HepG2 (cell line): ENCODE measurements at places on chromosomes 13 and 19.
A peak's percentile ranks its signal among the peaks of the same experiment; 100 is the strongest.

DNA sequence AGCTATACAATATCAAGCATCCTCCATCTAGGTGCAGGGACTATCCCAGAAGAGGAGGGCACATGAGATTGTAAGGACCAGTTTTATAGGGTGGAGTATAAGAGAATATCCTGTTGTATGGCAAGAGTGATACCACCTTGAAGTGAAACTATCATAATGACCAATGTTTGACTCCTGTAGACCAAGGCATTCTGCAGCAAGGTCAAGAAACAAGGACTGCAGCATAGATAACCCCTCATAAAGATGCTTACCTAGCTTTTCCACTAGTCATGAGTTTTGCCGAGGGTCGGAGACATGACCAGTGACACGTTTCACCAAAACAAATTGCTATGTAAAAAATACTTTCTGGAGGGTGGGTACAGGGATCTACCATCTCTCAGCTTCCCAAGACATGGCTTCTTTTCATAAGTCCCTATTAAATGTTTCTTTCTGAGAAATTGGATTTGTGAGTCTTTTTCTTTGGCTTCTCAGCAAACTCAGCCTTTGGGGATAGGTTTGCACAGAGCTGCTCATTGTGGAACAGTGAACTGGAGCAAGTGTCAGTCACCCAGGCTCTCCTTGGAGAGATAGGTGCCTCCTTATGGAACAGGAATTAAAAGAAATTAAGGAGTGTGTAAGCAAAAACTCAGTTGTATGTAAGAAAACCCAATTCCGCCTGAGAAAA lies 28.2 kb upstream of the CYSLTR2 start:
- DNase-seq = no peak

- no peak for DNase-seq
Measured at GRCh38 chr13:92122186-92122853, 723.9 kb downstream of the GPC5 start.

- DNase-seq = peak; percentile 23
Measured at GRCh38 chr19:43759515-43759914, 4.8 kb upstream of the SMG9 start.

DNA sequence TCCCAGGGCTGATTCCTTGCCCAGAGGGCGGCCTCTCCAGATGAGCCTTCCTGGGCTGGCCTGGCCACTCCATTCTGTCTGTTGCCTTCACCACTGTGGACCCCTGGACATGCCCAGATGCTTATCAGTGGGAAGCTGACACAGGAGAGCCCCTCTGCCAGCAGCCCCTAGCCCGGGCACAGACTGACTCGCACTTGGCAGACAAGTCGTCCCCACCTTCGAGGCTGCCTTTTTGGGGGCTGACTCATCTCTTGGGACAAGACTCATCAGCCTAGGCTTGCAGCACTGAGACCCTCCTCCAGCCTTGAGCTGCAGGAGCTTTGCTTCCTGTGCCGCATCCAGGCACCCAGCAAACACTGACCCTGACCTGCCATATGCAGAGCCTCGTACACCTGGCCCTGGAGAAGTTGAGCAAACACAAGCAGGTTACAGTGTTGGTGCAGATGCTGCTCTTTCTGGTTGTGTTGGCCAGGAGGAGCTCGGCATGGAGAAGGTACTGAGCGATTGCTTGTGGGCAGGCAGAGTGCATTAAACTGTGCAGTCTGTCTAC lies 8.1 kb downstream of the CHST8 start:
- no peak for DNase-seq

DNA sequence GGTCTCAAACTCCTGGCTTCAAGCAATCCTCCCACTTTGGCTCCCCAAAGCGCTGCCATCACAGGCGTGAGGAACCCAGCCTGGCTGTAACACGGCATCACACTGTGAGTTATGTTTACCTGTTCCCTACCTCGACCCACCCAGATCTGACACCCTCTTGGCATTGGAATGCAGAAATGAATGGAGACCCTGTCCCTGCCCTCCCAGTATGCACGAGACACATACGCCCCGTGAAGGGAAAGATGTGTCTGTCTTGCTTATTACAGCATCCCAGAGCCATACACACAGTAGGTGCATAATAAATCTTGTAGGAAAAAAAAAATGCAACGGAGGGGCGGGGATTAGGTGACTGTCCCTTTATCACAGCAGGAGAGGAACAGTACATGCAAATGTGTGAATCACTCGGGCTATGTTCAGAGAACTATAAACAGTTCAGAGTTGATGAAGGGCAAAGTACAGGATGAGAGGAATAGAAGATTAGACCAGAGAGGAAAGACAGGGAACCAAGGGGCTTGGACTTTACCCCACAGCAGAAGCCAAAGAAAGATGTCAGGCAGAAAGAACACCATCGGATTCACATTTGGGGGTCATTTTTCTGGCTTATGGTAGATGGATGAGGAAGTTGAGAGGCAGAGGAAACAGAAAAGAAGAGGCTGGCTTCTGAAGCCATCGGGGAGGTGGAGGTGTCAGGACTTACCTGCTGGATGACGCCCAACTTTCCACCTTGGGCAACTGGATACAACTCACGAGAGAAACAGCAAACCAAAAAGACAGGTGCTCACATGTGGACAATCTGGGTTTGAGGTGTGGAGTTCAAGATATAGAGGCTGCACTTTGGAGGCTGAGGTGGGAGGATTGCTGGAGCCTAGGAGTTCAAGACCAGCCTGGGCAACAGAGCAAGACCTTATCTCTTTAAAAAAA lies 94.3 kb downstream of the INSR start:
- DNase-seq = peak; percentile 91

GRCh38 chr13:26967119-26968038 lies 204.2 kb downstream of the USP12 start:
- DNase-seq = no peak

GRCh38 chr13:106426909-106427308 lies 108.6 kb downstream of the EFNB2 start:
- no peak for DNase-seq

DNA sequence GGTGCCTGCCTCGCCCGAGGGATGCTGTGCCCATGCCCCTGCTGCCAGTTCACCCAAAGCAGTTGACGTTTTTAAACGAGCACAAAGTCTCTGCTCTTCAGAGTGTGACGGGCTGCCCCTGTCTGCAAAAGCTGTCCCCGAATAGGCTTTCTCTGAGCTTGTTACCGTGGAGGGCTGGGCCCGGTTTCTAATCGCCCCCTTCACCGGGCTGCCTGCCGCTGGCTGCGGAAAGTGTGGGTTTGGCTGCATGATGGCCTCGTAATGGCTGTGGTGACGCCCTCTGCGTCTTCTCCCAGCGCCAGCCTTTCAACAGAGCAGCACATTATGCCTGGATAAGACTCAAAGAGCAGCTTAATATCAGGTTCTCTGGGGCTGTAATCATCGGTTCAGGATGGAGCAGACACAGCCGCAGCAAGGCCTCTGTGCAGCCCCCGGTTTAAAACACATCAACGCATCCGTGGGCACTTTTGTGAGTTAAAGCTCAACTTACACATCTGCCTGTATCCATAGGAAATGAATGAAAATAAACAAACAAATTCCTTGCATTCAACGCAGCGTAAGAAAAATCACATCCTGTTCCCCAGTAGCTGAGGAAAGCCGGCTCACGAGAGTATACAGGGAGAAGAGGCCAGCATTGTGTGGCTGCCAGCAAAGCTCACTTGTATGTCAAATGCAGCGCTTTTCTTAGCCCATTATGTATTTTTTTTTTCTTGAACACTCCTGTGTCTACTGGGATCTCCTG lies 166.4 kb upstream of the SOX1 start:
- no peak for DNase-seq

- no peak for DNase-seq
Measured at GRCh38 chr13:73058432-73058735, 421 bp upstream of the KLF5 start.

DNA sequence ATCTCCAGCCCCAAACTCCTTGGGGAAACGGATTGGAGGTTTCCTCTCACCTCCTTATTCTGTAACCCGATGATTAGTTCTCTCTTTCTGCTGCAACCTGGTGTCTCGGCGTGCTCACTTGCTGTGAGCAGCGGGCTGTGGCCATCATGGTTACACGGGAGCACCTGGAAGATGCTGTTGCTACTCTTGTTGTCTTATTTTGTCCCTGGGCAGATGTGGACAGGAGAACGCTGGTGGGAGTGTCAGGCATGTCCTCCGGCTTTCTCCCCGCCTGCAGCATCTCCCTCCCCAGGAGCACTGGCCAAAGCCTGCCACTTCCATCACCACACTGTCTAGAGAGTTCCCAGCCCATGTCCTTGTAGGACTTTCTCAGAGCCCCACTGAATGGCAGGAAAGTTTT lies 211.8 kb upstream of the ZNF536 start:
- no peak for DNase-seq

DNA sequence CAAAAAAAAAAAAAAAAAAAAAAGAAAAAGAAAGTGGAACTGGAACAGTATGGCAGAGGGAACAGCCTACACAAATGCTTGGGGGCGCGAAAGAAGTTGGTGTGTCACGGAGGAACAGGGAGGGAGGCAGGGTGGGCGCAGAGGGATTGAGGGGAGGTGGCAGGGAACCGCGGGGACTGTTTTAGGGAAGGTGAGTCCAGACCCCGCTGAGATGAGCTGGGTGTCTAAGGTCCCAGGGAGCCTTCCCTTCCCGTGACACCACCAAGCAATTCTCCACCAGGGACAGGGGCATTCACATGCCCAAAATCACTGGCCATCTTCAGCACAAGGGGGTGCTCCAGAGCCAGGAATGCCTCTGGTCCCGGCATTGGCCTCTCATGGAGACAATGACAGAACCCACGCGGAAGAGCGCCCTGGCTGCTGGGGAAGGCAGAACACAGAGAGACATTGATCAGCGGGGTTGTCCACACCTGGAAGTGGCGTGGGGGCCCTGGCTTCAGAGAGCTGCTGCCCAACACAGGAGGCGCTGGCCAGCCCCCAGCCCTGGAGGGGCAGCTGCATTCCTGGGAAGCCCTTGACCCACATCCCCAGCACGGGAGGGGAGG lies 6.9 kb downstream of the PEAK3 start:
- peak; percentile 73 for DNase-seq

DNA sequence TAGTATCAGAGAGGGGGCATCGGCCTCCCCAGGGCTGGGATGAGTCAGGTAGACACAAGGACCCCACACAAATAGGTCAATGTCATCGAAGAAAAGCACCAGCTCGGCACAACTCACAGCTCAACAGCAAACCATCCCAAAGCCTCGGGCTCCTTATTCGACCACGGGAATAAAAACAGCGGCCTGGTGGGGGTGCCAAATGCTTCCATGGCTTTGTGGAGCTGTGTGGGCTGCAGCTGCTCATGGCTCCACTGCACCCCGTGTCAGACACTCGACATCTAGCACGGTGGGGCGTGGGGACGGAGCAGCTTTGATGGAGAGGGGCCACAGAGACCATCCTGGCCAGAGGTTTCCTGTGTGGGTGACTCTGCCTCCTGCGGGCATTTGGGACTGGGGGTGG lies 212.5 kb upstream of the SOX1 start:
- DNase-seq = no peak

DNA sequence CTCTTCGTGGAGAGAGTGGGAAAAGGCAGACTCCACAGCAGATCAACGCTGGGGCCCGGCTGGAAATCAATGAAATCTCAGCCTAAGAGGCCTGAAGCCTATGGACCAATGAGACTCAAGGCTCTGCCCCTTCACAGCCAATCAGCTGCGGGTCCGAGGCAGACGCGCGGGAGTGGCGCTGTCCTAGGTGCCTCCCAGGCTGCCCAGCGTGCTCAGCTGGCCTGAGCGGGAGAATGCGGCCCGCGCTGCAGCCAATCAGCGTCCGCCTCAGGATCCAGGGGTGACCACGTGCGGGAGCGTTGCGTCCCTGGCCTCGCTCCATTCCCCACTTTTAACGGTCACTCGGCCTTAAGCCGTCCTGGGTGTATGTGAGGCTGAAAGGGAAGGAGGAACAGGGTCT lies at the start of gene ZBTB32:
ZBTB32 (plus strand) TSS at position 341 of the 400 bp plus-strand sequence. CDS start 10,069 bp downstream, outside the sequence.
- no peak for DNase-seq

DNA sequence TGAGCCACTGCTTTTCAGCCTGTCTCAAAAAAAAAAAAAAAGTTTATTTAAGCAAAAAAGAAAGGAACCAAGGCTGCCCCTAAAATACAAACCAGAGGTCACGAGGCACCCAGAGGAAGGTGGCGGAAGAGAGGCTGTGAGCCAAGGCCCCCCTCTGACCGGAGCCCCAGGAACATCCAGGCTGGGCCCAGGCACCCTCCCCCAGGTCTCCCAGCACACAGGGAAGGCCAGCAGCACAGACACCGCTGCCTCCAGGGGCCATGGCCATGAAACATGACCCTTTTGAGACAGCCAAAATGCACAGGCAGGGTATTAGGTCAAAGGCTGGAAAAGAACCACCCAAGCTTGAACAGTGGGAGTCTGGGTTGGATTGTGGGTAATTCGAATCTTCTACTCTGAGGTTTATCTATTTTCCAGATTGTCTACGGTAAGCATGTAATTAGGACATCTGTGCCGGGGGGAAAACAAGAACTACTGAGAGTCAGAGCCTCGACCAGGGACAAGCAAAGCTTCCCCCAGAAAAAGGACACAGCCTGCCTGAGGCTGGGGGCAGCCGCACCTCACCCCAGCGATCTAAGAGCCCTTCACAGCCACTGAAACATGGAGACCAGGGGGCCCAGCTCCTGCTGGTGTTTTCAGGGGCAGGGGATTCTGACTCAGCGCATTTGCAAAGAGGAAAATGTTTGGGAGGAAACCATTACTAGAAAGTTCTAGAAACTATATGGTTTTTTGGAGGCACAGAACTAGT lies 8.4 kb downstream of the PEX11G start:
- DNase-seq = no peak

- no peak for DNase-seq
Measured at GRCh38 chr19:31658993-31659896, 310.0 kb upstream of the TSHZ3 start.

DNA sequence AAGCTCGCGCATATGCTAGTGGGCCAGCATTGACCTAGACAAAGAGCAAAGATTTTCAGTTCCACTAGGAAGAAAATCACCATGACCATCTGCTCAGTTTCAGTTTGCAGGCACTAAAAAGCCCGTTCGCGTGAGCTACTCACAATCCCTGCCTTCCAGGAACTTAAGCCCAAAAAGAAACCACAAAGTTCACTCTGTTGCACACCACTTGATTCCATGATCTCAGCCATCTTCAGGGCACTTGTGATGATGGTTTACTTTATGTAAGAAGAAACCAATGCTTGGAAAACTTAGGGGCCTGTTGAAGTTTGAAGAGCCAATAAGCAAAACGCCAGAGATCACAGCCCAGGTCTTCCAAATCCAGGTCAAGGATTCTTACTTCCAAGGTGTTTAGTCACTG lies 45.0 kb upstream of the SLC15A1 start:
- DNase-seq = no peak

GRCh38 chr19:38713227-38713649 lies 31.0 kb downstream of the CAPN12 start:
- DNase-seq = no peak

- DNase-seq = no peak
Measured at GRCh38 chr19:920051-920864, 3.1 kb downstream of the KISS1R start.
